CD4-positive, alpha-beta T cell treated with Interleukin-15 for 1 hour (primary cell): ENCODE measurements at places on chromosomes 11 and 22.

DNA sequence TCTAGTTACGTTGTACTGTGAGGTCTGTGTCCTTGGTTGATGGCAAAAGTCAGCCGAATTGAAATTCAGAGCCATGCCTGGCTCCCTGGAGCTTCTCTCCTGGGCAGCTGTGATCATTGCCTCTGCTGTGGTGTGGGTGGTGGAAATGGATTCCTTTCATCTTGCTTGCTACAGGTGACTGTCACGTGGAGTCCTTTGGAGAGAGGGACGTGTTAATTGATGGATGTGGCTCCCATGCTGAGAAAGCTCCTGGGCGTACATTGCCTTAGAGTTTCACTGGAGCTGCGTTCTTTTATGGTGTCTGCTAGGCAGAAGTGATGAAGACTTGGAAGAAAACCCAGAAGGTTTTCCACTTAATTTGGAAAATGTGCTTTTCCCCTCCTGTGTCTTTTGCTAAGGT, 41.9 kb upstream of the PPP6R3 start:
- DNase-seq = no peak

GRCh38 chr22:33467620-33468095, 409.5 kb upstream of the SYN3 start:
- no peak for DNase-seq

GRCh38 chr11:6824136-6824823, 21.2 kb upstream of the OR10A5 start:
- DNase-seq = no peak

DNA sequence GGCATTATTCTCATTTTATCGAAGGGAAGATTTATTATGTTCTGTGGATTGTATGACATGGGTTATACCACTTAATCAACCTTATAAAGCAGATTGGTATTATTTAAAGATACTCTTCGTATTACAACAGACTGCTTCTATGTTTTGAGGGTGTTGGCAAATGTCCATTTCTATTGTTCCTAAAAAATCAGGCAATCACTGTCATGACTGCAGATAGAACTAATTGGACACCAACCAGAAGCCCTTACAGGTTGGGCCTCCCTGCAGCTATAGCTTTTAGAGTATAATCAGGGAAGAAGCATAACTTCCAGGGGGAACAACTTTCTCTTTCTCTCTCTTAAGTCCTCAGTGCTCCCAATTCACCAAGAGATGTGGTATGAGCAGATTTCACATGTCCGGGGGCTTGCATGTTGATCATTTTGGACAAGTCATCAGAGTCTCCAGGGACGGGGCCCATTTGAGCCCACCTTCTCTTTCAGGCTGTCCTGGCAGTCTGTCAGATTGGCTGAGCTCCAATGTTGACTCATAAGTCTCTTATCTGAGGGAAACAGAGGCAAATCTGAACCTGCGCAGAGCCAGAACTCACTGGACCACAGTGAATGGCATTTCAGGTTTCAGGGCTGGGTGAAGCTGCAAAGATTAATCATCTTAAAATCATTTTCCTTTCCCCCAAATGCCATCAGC, 264.0 kb upstream of the CCDC90B start:
- DNase-seq = no peak

DNA sequence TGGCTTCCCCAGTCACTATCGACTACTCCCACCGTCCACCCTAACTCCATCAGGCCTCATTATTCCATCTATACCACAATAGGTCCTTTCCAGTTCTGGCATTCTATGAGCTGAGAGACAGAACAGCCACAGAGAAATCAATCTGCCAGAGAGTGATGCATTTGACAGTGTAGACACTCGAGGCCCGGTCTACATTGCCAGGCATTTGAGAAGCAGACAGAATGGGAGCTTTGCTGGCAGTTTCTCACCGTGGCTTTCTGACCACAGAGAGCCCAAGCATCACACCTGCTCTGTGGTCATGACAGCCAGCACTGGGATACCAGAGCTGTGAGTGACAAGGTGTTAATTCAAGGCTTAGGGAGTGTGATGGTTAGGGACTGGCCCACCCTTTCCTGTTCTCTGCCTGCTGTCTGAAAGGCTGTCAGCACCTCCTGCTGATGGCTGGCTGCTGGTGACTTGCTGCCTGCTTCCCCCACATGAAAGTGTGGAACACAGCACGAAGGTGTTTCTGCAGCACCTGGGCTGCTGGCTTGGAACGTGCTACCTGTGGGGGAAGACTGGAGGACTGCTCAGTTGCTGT, 137.8 kb downstream of the KIRREL3 start:
- no peak for DNase-seq

DNA sequence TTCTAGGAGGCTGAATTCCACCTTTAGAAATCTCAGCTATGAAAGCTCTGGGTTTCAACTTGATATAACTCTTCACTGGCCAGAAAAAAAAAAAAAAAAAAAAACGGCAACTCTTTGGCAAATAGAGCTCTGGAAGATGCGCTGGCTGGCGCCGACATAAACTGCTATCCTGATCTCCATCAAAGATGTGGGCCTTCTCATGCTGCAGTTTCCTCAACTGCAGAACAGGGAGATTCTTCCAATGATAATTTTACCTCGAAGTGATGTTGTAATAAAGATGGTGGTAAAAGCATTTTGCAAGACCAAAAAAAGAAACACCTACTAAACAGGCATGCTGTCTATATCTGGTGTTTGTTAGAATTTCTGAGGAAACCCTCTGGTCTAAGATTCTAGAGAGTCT, 20.3 kb downstream of the FLI1 start:
- DNase-seq = no peak
